Spinal cord (tissue), 10 donors: ENCODE measurements at places on chromosomes 6 and 20. TPM values are rescaled to one million over a fixed set of nuclear protein-coding genes. Genes with fewer than 3 reads are reported as not detected.

DNA sequence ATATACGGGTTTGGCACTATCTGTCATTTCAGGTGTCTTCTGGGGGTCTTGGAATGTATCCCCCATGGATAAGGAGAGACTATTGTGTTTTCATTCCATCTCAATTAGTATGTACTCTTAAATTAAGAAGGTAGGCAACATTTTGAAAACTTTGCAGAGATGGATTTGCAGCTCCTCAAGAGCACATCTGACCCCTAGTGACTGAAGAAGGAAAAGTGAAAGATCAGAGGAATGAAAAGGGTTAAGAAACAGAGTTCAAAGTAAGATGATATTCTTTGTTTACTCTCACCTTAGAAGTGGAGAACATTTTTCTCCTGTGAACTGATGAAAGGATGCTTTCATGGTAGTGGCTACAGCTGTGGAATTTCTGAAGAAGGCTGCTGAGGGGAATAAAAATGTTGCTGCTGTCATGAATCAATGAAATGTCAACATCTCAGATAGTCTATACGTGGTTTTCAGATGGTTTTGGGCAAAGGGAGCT is 41.5 kb downstream of the SH3BGRL2 start:
- no peaks in the 10 kb centered on the region for H3K27me3 ChIP-seq
- H3K36me3 ChIP-seq = no peaks in the 10 kb centered on the region
- DNase-seq = no peak
- H3K4me3 ChIP-seq = no peak overlapping the region
- no peaks in the 10 kb centered on the region for H3K4me1 ChIP-seq

- no peaks in the 10 kb centered on the region for H3K27me3 ChIP-seq
- no peaks in the 10 kb centered on the region for H3K36me3 ChIP-seq
- no peak for DNase-seq
- H3K27ac ChIP-seq = no peak overlapping the region
Observed at GRCh38 chr6:78605909-78606446, 261.4 kb upstream of the IRAK1BP1 start.

DNA sequence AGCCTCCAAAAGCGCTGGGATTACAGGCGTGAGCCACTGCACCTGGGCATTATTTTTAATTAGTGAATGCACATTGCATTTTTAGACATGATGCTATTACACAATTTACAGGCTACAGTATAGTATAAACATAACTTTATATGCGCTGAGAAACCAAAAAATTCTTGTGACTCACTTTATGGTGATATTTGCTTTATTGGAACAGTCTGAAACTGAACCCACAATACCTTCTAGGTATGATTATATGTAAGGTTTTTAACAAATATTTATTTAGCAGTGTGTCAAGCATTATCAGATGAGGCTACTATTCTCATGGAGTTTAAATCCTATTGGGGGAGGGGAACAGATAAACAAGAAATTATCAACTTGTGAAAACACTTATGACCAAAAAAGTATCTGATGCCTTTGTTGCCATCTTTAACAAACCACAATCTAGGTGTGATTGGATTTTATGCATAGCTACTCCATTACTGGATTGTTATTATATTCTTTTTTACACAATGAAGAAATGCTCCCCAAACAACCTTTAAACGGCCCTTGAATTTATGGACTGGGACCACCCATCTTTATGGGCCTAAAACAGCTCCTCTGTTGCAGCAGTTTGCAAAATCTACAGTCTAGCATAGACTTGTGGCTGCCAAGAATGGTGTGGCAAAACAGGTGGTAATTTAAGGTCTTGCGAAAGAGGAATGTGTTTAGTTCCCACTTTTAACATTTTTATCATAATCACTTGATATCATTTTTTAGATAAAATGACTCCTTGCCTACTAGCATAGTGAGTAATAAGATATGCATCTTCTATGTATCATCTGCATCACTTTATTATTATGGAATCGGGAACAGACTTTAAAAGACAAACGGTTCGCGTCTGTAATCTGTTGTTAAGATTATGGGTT is 159.2 kb upstream of the C6orf118 start:
- no peaks in the 10 kb centered on the region for H3K27me3 ChIP-seq
- H3K4me3 ChIP-seq = no peak overlapping the region
- H3K36me3 ChIP-seq = no peaks in the 10 kb centered on the region
- no peak for DNase-seq
- no peaks in the 10 kb centered on the region for H3K4me1 ChIP-seq
- no peak overlapping the region for H3K27ac ChIP-seq

DNA sequence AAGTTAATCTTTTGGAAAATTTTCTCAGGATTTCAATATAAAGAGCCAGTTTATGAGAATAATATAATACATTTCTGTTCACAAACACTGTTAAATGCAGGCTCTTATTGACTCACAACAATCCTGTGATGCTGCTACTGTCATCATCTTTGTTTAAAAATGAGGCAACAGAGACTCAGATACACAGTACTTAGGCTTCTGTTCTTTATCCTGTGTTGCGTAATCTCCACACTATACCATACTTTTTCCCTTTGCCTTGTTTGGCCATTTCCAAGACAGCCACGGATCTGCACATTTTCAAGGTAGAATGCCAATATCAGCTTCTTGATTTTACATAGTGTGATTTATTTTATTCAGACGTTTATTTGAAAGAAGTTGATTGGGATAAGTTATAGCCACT is 699.0 kb upstream of the CITED2 start:
- no peak overlapping the region for H3K27ac ChIP-seq
- H3K4me3 ChIP-seq = no peak overlapping the region
- DNase-seq = no peak
- H3K36me3 ChIP-seq = no peaks in the 10 kb centered on the region

- H3K4me1 ChIP-seq = no peaks in the 10 kb centered on the region
- DNase-seq = no peak
- H3K27me3 ChIP-seq = no peaks in the 10 kb centered on the region
Observed at GRCh38 chr20:21325296-21325695, 22.2 kb downstream of the XRN2 start.

GRCh38 chr6:166266336-166266735 is 41.9 kb downstream of the PRR18 start:
- no peak for DNase-seq
- H3K4me3 ChIP-seq = no peak overlapping the region
- H3K36me3 ChIP-seq = no peaks in the 10 kb centered on the region
- H3K27ac ChIP-seq = no peak overlapping the region
- peaks cover 13% of the 10 kb centered on the region for H3K27me3 ChIP-seq
- H3K4me1 ChIP-seq = no peaks in the 10 kb centered on the region

DNA sequence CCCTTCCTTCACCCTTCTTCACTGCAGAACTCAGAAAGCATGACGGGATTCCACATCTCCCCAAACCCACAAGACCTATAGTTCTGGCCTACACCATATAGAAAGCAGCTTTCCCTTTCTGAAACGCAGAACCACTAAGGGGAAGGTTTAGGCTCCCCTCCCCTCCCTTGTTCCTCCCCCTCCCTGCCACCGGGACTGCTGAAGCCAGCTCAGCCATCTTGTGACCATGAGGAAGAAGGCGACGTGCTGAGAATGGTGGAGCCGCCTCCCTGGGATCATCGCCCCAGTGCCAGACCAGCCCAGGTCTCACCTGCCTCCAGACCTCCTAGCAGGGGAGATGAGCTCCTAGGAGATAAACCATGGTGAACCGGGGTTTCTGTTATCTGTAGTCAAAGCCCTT is 19.6 kb downstream of the SERPINB6 start:
- H3K4me1 ChIP-seq = peaks cover 12% of the 10 kb centered on the region
- no peak overlapping the region for H3K27ac ChIP-seq
- peaks cover 58% of the 10 kb centered on the region for H3K36me3 ChIP-seq

GRCh38 chr20:48619126-48620101 is 208.4 kb downstream of the PREX1 start:
- H3K36me3 ChIP-seq = peaks cover 17% of the 10 kb centered on the region
- H3K27ac ChIP-seq = peak overlapping the region; percentile 29
- H3K4me3 ChIP-seq = no peak overlapping the region

DNA sequence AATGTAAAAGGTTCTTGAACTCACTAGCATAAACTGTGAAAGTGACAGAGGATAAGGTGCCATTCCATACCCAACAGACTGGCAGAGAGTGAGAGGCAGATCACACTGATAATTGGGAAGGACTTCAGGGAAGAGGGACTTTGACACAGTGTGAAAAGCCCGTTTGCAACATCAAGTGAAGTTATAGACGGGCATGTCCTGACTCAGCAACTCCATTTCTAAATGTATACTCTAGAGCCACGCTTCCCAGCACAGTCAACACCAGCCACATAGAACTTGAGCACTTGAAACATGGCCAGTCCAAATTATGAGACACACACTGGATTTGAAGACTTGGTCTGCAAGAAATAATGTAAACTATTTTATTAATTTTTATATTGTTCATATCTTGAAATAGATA is 45.9 kb upstream of the XRN2 start:
- no peaks in the 10 kb centered on the region for H3K36me3 ChIP-seq
- no peaks in the 10 kb centered on the region for H3K27me3 ChIP-seq
- no peaks in the 10 kb centered on the region for H3K4me1 ChIP-seq
- H3K4me3 ChIP-seq = no peak overlapping the region
- H3K27ac ChIP-seq = no peak overlapping the region
- DNase-seq = no peak

DNA sequence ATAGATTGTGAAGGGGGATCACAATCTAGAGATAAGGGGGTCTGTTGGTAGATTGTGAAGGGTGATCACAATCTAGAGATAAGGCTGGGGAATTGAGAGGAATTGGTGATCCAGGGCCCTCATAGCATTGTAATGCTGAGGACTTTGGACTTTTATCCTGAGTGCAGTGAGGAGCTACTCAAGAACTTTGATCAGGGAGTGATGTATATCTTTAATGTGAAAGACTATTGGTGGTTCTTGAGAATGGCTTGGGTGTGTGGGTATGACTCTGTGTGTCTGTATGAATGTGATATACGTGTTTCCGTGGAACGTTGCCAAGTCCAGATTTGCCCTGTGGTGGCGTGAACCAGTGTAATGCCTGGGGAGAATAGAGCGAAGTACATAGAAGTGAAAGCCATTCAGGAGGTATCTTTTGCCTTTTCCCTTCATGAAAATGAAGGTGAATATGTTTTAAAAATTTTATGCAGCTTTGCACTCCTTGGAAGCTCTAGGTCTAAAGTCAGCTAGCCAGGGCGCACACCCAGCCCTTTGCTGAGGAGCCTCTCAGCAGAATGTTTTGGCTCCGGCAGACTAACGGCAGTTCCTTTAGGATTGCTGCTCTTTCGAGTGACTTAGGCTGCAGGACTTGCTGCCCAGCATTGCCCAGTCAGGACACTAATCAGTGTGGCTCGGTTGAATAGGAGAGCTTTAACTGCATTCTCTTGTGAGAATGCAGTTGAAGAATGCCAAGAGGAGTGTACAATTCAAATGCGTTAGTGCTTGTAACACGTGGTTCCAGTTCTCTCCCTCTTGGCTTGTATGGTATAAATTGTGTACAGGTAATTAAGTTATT is 3.5 kb downstream of the ZFAND3 start:
- H3K27me3 ChIP-seq = no peaks in the 10 kb centered on the region
- H3K4me3 ChIP-seq = no peak overlapping the region
- no peak for DNase-seq
- peaks cover 18% of the 10 kb centered on the region for H3K4me1 ChIP-seq

DNA sequence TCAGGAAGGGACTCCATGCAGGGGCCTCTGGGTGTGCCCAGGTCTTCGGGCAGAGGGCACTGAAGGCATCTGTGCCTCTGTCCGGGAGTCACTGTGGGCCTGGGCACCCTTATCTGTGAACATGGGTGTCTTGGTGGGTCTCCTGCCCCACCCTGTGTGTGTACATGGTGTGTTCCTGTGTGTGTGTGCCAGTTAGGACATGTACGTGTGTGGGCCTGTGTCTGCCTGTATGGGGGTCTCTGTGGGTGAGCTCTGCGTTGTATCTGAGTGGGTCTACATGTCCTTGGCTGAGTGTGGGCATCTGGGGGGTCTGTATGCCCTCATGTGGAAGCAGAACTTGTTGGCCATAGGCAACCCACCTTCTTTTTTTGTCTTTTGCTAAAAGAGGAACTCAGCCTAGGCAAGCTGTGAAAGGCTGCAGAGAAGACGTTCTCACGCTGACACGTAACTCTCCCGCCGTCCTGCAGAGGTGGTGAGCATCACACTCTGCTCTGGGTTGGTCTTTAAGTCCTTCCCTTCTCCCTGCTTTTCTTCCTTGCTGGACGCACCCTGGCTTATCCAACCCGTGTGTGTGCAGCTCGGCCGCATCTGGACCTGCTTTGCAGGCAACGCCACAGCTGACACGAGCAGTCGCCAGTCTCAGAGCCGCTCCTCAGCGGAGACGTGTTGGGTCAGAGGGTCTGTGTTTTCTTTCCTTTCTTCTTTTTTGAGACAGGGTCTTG is 532 bp upstream of the NPBWR2 start:
- peaks cover 36% of the 10 kb centered on the region for H3K4me1 ChIP-seq
- H3K4me3 ChIP-seq = no peak overlapping the region
- DNase-seq = no peak
- H3K27me3 ChIP-seq = no peaks in the 10 kb centered on the region
- H3K27ac ChIP-seq = no peak overlapping the region

DNA sequence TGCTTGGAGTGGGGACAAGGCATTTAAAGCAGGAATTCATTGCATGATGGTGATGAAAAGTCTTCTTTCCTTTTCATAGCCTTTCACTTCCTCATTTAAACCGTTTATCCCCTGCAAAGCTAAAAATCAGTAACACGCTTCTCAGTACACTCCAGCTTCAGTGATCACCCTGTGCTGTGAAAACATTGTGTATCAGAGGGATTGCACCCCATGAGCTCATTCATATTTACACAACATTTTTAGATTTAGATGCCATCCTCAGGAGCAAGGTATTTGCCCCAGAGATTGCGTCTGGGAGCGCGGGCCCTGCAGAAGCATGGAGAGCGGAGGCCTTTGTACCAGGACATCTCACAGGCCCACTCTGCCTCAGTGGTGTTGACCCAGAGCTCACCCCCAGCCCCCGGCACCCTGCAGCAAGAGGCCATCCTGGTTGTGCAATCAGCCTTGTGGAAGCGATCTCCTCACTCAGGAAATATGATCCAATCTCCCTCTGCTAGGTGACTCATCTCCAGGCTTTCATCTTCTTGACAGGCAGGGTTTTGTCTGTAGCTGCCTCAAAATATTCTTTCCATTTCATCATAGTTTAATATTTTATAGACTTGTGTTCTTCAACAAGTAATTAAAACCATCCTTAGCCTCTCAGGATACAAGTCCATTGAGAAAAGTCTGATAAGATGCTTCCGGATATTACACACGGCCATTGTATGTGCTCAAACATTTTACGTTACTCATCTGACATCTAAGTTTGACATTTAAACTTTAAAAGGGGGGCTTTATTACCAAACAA is 38.9 kb upstream of the THBS2 start:
- no peaks in the 10 kb centered on the region for H3K4me1 ChIP-seq
- H3K4me3 ChIP-seq = no peak overlapping the region
- H3K27ac ChIP-seq = peak overlapping the region; percentile 40
- no peaks in the 10 kb centered on the region for H3K27me3 ChIP-seq

- no peak overlapping the region for H3K27ac ChIP-seq
- no peaks in the 10 kb centered on the region for H3K36me3 ChIP-seq
- no peak overlapping the region for H3K4me3 ChIP-seq
- no peaks in the 10 kb centered on the region for H3K4me1 ChIP-seq
Observed at GRCh38 chr20:40488401-40488800, 200.6 kb downstream of the MAFB start.

Gene BPIFB2
- 0.11 TPM for total RNA-seq

Gene VIP
- 0.99 TPM for total RNA-seq

Gene C6orf118
- total RNA-seq = 6.0 TPM

Gene BPI
- 11.5 TPM for total RNA-seq

Gene TUBB2A
- total RNA-seq = 476 TPM

Gene SYCP2L
- total RNA-seq = 5.9 TPM

Gene MEP1A
- total RNA-seq = 0.06 TPM

Gene PNLDC1
- total RNA-seq = 0.10 TPM
